Osteocyte (in vitro differentiated cells): ENCODE measurements at places on chromosomes 4 and X. TPM values are rescaled to one million over a fixed set of nuclear protein-coding genes. Genes with fewer than 3 reads are reported as not detected.

GRCh38 chr4:41427306-41427882 is 110.6 kb upstream of the LIMCH1 start:
- no peak for DNase-seq

GRCh38 chr4:11904117-11904535 is 475.4 kb upstream of the HS3ST1 start:
- DNase-seq = no peak

DNA sequence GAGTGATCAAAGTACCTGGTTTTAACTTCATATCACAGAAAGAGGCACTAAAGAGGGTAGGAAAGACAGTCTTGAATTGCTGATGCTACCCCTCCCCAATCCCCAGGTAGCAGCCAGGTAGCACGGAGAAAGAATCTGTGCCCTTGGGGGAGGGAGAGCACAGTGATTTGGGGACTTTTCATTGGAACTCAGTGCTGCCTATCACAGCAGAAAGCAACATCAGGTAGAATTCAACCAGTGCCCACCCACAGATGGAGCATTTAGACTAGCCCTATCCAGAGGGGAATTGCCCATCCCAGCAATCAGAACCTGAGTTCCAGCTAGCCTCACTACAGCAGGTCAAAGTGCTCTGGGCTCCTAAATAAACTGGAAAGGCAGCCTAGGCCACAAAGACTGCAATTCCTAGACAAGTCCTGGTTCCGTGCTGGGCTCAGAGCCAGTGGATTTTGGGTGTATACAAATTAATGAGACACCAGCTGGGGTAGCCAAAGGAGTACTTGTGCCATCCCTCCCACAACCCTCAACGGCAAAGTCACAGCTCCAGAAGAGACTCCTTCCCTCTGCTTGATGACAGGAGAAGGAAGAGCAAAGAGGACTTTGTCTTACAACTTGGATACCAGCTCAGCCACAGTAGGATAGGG is 228.1 kb downstream of the THOC2 start:
- no peak for DNase-seq

SSX2 gene
- not detected in 2 replicates for total RNA-seq

- no peak for DNase-seq
These were observed 34.3 kb downstream of the COL4A5 start for GRCh38 chrX:108473979-108474378.

- no peak for DNase-seq
These were observed 101.7 kb downstream of the CORIN start for GRCh38 chr4:47736146-47736545.

DNA sequence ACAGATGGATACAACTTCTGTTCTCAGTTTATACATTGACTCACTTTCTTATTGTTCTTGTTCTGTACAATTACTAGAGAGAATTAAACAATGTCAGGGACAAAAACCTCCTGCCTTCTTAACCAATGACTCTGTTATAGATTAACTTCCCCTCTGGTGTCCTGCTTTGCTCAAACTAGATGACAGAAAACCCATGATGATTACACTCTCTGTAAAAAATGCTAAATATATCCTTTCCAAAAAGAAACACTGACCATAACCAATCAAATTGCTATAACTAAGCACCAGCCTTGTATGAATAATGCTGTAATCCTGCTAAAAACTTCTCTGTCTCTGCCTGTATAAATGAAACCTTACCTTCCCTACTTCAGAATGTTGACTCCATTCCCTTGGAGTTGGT is 29.8 kb upstream of the IL13RA2 start:
- no peak for DNase-seq
